Neural cell (in vitro differentiated cells): ENCODE measurements at places on chromosomes 11 and 22. TPM values are rescaled to one million over a fixed set of nuclear protein-coding genes. Genes with fewer than 3 reads are reported as not detected.

CBLIF gene
- not detected in 2 replicates for polyA plus RNA-seq

NAALADL1 gene
- not detected in 2 replicates for polyA plus RNA-seq

CELF1 gene
- polyA plus RNA-seq = 209 and 217 TPM in 2 replicates

CLDN5 gene
- polyA plus RNA-seq = 0.66 TPM in 1 of 2 replicates, not detected in the other

OR10A2 gene
- polyA plus RNA-seq = not detected in 2 replicates

EXPH5 gene
- polyA plus RNA-seq = not detected in 2 replicates

MMP12 gene
- not detected in 2 replicates for polyA plus RNA-seq

MUC6 gene
- polyA plus RNA-seq = not detected in 2 replicates

ZC3H12C gene
- polyA plus RNA-seq = 15.1 and 16.6 TPM in 2 replicates

UPB1 gene
- polyA plus RNA-seq = 0.12 and 0.38 TPM in 2 replicates

NXPE1 gene
- polyA plus RNA-seq = not detected in 2 replicates

TSG101 gene
- polyA plus RNA-seq = 115 and 129 TPM in 2 replicates

MRGPRX4 gene
- polyA plus RNA-seq = not detected in 2 replicates

TMEM191B gene
- polyA plus RNA-seq = 41.5 and 47.9 TPM in 2 replicates

TNNT3 gene
- not detected in 2 replicates for polyA plus RNA-seq

MS4A8 gene
- not detected in 2 replicates for polyA plus RNA-seq
